ENCODE measurements at places on chromosomes 5 and 9.

GRCh38 chr5:102823441-102823874, 68.4 kb downstream of the PAM start:
- DNase-seq, result no peak

DNA sequence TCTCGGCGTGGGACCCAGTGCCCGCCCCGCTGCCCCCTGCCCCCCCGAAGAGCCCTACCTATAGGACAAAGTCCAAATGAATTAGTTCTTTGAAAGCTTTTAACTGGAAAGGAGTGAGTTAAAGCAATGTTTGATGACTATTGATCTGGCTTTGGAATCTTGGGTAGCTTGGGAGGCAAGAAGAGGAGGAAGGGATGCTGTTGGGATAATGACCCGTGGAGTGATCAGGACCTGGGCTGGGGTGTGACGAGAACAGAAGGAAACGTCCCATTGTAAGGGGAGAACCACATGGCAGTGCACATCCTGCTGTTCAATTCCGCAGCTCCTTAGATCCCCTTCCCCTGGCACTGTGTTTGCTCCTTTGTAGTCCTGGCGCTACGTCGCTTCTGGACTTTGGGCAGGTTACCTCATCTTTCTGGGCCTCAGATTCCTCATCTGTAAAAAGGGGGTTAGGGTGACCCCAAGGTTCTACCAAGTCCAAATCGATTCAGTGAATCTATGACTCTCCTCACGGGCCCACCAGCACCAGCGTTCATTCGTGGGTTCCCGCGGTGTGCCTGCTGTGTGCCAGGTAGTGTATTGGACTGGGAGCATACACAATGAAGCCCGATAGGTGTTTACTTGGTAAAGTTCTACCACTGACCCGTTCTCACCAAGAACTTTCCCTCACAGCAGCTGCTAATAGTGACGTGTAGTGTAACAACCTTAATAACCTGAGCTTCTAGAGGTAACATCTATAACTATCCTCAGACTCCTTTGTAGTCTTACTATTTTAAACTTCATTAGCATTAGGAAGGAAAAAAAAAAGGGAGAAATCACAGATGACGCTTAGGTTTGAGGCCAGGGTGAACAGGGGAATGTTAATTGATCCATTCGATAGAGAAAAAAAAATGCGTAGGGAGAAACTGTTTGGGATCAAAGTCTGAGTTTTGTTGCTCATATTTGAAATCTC, 1.1 kb upstream of the NADK2 start:
- no peak for DNase-seq

DNA sequence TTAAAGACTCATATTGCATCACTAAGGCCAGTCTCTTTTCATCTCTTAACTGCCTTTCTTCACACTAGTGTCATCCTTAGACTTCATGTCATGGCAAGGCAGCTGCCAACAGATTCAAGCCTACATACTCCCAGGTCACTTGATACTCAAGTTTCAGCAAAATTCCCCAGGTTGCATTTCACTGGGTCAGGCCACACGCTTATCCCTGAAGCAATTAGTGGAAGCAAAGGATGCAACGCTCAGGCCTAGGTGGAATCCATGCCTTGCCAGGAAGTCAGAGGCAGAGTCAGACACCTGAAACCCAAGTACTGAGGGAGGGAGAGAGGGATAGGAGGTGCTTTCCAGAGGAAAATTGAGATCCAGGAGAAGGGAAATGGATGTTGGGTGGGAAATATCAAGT, 28.9 kb downstream of the YIPF5 start:
- DNase-seq, result no peak

DNA sequence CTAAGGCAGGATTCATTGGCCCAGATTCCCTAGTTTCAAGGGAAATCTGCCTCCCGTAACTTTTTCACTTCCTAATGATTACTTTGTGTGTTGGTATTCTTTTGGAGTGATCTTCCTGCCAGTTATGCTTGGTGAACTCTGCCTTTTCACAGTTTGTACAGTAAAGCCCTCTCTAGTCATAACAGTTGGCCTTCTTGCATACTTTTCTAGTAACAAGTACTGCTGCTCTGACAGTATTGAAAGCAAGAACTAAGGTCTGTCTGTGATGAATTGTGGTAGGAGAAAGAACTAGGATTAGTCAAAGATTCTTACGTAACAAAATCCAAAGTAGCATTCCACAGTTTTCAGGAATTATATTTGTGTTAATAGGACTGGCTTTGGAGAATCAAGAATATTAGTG, 1457.2 kb upstream of the WWC1 start:
- DNase-seq, result no peak

DNA sequence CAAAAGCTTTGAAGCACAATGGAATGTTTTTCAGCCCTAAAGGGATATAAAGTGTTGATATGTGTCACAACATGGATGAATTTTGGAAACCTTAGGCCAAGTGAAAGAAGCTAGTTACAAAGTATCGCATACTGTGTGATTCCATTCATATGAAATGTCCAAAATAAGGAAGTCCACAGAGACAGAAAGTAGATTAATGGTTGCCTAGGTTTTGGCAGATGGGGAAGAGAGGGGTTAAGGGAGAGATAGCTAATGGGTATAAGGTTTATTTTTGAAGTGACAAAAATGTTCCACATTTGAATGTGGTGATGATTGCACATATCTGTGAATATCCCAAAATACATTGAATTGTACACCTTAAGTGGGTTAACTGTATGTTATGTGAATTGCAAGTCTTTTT, 57.5 kb upstream of the MCCC2 start:
- DNase-seq, result no peak

DNA sequence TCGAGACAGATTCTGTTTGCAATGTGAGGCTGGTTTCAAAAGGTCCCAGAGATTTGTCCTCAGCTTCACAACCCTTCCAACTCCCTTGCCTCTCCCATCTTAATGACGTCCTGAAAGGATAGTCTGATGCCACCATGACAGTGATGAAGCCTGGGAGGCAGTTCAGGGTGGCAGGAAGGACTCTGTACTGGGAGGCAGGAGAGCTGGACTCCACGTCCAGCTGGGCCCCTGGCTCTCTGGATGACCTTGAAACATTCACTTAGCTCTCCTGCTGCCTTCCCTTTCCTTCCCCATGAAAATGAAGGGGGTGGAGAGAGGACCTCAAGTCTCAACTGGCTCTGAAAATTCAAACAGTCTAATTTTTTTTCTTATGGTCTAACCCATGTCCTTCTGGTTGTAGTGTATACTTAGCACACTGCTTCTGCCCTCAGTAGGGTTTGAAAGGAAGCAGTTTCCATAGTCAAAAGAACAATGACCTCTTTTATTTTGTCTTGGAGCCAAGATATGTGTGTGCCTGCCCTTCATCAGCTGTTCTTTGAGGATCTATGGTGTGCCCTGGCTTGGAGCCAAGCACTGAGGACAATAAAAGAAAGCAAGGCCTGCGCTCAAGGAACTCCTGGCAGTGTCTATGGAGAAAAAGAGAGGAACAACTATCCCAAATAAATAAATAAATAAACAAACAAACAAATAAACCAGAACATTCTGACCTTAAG, 188.3 kb downstream of the GRIA1 start:
- DNase-seq, result no peak

DNA sequence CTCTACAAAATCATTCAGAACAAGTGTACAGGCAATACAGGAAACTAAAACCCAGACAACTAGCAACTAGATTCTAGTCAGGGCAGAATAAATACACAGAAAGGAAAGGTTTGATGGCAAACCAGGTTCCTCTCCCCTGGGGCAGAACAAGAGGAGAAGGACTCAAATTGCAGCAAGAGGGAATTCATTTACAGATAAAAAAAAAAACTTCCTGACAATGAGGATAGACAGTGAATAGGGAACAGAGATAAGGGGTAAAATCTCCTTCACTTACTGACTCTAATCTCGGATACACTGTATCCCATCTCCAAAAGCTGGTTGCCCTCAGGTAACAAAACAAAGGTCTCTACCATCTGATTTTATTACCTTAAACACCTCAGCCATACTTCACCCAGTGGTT, 244.0 kb downstream of the SEC61B start:
- DNase-seq, result no peak

GRCh38 chr5:157516006-157516405, 56.0 kb downstream of the NIPAL4 start:
- no peak for DNase-seq

- no peak for DNase-seq
Observed at GRCh38 chr5:55691265-55692105, 20.6 kb downstream of the SLC38A9 start.

DNA sequence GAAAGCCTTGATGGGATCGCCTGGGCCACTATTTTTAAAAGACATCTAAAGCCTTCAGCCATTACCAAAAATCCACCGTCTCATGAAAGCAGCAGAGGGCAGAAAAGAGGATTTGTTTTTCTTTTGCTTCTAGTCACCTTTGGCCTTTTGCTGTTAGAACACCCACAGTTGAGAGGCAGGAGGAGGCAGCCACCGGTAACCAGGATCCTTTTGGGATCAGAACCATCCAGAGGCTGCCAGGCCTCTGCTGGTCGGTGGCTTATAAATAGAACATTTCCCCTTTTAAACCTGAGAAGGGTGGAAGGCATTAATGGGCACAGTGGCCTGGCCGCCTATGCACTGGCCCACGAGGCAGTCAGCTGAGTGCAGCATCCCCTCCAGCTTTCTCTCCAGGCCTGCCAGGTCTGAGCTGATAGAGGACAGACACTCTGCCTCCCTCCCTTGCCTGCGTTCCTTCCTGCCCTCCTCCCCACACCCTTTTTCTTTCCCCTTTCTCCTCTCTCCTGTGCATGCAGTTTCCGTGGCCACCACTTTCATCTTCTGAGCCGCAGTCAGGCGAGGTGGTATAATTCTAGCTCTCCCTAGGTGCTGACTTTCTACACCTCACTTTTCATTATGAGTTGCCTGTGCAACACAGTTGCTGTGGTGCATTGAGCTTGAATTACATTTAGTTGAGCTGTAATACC, 253.4 kb downstream of the ARHGAP26 start:
- no peak for DNase-seq

- no peak for DNase-seq
Observed at GRCh38 chr5:160496334-160496733, 74.7 kb downstream of the PTTG1 start.

- no peak for DNase-seq
Observed at GRCh38 chr9:4902135-4902475, 83.0 kb upstream of the JAK2 start.

- DNase-seq, result peak; percentile 24
Observed at GRCh38 chr9:126704157-126704891, 90.6 kb downstream of the LMX1B start.

DNA sequence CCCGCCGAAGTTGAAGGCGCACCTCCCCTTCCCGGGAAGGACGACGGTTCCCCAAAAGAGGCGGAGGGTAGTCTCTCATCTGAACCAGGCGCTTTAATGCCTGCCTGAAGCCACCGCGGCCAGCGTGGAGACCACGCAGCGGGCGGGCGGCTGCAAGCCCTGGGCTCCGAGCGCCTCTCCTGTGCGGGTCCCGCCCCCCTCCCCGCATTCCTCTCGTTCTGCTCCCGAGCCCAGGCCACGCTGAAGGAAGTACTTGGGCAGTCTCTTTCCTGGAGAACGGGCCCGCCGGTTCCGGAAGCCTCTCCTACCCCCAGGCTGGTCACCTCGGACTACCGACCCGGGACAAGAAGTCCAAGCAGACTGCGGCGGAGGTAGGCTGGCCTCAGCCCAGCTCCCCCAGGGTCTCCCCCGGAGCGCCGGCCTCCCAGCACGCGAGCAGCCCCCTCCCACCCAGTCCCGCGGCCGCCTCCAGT, 571 bp downstream of the PPIC start:
- DNase-seq, result peak; percentile 30

- DNase-seq, result no peak
Observed at GRCh38 chr5:137195483-137195882, 303.6 kb downstream of the SPOCK1 start.

DNA sequence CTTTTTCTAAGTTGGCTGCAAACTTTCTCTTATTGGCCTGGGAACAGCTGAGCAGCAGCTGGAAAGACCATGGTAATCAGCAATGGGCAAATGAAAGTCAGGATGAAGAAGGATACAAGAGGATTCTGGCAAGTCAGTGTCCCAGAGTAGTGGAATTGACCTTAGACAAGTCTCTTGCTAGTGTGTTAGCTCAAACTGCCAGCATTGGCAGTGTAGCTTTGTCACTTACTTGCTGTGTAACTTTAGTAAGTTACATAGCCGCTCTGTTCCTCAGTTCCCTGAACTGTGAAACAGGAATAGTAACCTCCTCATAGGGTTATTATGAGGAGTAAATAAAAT, 3.6 kb downstream of the ALDH1A1 start:
- DNase-seq, result no peak

DNA sequence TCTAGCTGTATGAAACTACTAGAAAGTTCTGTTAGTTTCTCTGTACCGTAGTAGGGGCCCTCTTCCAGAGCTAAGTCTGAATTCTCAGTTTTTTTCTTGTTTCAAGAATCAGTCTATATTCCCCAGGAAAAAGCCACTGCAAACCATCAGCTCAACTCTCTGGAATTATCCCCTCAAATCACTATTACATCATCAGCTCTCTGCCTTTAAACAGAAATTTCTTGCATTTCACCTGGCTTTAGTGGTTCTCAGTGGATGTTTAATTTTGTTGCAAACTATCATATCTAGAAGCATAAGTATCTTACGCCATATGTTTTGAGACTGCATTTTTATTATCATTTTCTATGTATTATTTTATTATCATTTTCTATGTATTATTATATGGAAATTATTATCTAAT, 55.2 kb upstream of the PPP2CA start:
- DNase-seq, result no peak

GRCh38 chr9:136965771-136966484, 11.4 kb upstream of the PTGDS start:
- DNase-seq, result no peak

DNA sequence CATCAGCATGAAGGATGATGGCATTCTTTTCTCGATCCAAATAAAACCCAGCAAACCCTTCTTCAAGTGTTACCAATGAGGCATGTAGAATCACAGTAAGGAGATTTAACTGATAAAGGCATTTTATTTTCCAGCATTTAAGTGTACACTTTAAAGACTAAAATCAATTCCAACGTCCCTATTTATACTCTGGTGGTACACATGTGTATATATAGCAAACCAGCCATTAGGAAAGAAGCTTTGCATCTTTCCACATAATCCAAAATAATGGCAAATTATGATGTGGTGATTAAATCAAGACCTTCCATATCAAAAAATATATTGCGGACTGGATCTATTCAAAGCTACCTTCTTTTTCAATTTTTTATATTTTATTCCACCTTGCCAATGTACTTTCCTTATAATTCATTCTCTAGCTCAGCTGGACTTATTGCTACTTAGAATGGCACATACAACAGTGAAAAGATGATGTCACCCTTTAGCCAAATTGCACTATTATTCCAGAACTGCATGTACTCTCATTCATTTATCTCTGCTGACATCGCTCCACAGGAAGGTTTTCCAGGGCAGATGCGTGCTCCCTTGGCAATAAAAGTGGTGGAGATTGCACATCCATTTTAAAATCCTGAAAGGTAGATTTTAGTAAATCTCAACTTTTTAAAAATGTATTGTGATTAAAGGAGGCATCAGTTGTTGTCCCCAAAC, 63.3 kb upstream of the SLC30A5 start:
- DNase-seq, result no peak

DNA sequence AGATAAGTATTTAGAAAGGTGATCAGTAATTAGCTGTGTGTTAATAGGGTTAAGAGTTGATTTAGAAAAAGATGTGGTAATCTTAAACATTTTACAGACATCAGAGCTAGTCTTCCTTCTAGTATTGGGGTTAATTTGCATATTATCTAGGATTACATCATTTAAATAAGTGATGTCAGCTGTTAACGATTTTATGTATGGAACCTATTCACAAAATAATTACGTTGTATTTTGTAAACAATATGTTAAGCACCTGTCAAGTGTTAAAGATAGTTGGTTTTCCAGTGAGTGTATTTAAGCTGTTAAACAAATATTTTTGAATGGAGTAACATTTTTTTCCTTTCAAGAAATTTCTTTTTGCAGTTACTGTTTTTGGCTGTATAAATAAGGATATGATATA, 2.2 kb downstream of the DCP2 start:
- DNase-seq, result no peak

Measured in GM12891 (cell line).